Adipocyte (in vitro differentiated cells): ENCODE measurements at places on chromosomes 7 and 10.
A peak's percentile ranks its signal among the peaks of the same experiment; 100 is the strongest.

GRCh38 chr7:21771266-21771665, 174.4 kb downstream of the CDCA7L start:
- DNase-seq = no peak

- DNase-seq = no peak
Measured at GRCh38 chr10:118457824-118458428, 115.8 kb upstream of the FAM204A start.

GRCh38 chr7:95397381-95397780, 1.2 kb upstream of the PON3 start:
- DNase-seq = no peak

DNA sequence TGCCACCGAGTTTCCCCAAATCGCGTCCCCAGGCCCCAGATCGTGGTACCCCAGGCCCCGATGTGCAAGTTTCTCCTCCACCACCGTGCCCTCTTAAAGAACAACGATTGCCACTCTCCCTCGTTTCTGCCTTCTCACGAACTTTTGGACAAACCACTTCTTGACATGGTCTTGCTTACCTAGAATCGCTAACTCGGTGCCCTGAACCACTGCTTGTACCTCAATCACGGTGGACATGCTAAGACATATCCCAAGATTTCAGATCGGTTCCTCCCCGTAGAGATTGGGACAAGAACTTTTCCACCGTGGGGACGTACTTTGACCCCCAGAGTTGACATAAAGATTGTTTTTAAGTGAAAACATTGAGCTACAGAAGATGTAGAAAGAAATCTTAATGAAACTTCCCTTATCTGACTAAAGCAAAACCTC, 477 bp upstream of the ZC3HAV1 start:
- DNase-seq = no peak

DNA sequence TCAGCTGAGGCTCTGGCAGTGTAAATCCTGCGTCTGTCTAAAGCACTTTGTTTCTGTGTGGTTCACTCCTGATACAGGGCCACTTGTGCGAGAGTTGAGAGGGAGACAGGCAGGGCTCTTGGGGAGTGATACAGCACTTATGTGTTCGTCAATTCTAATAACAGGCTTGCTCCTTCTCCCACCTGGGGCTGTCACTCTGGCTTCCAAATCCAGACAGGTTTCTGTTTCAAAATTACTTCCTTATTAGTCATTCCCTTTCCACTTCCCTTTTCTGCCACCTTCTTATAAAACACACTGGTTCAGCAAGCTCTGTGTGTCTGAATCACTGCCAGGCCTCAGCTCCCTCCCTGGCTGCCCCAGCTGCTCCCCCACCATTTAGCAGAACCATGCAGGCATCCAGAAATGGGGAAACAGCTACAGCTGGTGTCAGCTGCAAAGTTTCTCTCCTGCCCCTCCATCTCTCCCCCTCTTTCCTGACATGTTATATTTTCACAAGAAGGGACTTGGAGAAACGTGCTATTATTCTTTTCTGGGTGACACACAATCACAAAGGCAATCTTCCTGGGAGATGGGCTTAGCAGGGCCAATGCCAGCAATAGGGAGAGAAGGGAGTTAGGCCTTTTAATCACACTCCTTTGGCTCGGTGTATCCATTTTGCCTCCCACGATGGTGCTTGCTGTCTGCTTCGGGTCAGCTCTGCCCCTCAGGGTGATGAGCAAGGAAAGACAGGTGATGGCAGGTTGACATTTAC, 58.4 kb upstream of the ZNRF2 start:
- DNase-seq = peak; percentile 7

DNA sequence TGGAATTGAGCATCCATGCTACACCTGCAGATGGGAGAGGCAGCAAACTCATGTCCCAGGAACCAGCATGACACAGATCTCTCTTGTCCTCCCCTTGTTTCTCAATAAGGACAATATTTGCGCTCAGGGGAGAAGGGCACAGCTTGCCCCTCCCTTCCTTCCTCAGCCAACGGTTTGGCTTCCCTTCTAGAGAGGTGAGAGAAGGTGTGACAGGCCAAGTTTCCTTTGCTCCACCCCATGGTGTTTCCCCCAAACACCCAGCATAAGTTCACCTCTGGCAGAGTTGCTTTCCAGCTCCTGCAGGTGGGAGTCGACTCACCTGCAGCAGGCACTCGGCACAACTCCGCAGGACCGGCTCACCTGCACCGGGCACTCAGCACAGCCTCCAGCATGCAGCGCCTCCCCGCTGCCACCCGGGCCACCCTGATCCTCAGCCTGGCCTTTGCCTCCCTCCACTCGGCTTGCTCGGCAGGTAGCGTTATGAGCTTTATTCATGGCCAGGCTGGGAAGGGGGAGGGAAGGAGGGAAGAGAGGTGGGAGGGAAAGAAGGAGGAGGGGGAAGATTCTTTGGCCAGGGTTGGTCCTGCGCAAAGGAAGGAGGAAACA, at the start of the genes ATP6V0A4 and TMEM213:
TSS of gene ATP6V0A4 (minus strand) at position 482 of the 606 bp plus-strand sequence. CDS start 26,949 bp downstream, outside the sequence.
TSS of gene TMEM213 (plus strand) at position 280 of the 606 bp plus-strand sequence. CDS start at position 391, 111 bp downstream.
- no peak for DNase-seq

DNA sequence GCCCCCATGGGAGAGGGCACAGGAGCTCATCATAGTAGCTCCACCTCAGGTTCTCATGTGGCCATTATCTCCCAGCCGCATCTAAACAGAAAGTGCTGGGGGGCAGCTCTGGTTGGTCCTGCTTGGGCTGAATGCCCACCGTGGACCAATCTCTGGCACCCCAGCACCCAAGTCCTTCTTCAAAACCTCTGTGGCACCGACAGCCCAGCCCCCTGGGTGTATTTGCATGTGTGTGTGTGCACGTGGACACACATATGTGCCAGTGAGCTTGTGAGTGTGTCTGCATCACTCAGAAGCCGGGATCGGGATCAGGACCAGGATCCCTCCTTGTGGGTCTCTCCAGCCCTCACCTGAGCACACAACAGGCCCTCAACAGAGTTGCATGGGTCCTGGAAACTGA, 68.2 kb downstream of the ALOX5 start:
- DNase-seq = no peak

- DNase-seq = no peak
Measured at GRCh38 chr10:43728425-43728824, 79.7 kb upstream of the ZNF32 start.

- peak; percentile 29 for DNase-seq
Measured at GRCh38 chr10:18523025-18523424, 128.4 kb downstream of the NSUN6 start.

- no peak for DNase-seq
Measured at GRCh38 chr7:115183431-115184057, 261.6 kb downstream of the MDFIC start.

DNA sequence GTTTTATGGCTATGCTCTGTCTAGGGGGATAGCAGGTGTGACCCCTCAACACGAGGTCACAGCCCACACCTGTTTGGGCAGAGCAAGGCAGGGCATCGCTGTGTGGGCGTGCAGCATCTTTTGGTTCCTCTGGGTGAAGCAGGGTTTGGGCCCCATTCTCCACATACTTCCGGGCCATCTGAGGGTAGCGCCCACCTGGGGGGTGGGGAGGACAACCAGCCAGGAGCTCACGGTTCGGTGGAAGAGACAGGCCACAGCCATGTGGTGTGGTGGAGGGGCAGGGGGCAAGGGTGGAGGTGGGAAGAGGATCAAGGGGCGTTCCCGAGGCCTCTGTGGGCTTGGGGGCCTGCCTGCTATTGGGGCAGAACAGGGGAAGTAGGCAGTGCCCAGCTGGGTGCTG, 2.4 kb downstream of the SH2B2 start:
- no peak for DNase-seq

DNA sequence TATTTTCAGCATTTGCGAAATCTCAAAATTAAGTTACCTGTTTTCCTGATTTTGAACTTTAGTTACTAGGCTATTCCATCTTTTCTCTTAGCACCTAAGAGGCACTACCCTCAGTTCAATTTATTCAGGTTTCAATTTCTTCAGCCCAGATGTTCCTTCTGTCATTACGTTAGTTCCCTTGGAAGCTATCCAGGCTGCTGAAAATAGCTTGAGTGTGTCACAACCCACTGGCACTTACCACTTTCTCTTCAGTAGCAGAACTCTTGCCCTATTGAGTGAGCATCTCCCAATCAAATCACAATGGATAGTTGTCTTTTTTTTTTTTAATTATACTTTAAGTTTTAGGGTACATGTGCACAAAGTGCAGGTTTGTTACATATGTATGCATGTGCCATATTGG, 332.7 kb upstream of the LRGUK start:
- DNase-seq = peak; percentile 41

DNA sequence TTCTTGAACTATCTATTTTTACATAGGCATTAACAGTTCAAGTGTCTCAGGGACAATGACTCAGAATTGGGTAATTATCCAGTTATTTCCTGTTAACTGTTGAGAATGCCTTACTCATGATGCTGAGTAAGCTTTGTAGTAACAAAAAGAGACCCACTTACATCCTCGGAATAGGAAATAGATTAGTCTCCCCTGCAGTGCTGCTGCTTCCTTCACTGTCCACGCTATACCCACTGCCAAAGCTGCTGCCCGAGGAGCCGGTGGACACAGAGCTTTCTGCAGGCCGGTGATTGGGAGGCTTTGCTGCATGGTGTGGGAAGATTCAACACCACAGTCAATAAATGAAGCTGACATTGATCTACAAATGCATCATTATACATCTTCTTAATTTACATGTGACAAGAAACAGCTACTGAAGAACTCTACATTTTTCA, 357.1 kb downstream of the PCLO start:
- peak; percentile 73 for DNase-seq

- DNase-seq = no peak
Measured at GRCh38 chr7:1938788-1939433, 268.8 kb downstream of the ELFN1 start.

- peak; percentile 26 for DNase-seq
Measured at GRCh38 chr10:43981232-43981631, 332.6 kb upstream of the ZNF32 start.

DNA sequence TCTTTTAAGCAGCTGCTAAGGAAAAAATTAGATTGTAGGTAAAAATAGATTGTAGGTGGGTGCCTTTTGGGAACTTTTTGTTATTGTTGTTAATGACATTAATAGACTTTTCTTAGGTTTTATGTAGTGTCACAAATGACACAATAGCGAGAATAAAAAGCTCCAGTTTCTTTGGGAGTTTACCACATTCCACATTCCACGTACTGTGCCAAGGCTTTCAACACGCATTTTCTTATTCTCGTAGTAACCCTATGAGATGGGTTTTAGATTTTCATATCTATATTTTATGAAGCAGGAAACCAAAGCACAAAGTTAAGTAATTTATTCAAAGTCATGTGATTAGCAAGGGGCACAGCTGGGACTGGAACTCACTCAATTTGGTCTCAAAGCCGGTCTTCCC, 103.8 kb downstream of the XRCC2 start:
- DNase-seq = no peak

- DNase-seq = no peak
Measured at GRCh38 chr7:152093717-152094116, 68.2 kb downstream of the GALNT11 start.

DNA sequence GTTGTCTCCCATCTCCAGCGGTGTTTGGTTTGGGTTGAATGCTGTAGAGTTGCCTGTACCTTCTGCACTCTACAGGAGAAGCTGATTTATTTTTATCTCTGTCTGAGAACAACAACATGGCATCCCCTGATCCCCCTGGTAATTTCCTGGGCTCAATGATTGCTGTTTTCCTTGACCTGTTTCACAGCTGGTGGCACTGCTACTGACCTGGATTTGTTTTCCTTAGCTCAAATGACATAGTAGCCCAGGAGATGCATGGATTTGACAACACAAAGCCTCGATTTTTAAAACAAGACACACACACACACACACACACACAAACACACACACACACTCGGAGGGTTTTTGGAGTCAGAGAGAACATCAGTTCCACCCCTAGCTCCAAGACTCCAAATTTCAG, 301.6 kb downstream of the NRG3 start:
- DNase-seq = no peak

- peak; percentile 70 for DNase-seq
Measured at GRCh38 chr7:5417106-5418071, 6.2 kb downstream of the TNRC18 start.

DNA sequence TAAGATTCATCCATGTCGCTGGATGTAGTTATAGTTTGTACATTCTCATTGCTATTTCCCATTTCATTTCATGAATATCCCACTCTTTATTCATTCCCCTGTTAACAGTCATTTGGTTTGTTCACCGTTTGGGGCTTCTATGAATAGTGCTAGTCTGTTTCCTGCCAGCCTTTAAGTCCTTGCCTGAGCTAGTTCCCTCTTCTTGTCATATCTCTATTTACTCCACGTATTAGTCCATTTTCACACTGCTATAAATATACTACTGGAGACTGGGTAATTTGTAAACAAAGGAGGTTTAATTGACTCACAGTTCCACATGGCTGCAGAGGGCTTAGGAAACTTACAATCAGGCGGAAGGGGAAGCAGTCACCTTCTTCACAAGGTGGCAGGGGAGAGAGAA, 56.2 kb downstream of the PLCE1 start:
- no peak for DNase-seq

- no peak for DNase-seq
Measured at GRCh38 chr7:25913598-25914224, 238.3 kb upstream of the NFE2L3 start.

GRCh38 chr10:31467791-31468535, 148.9 kb downstream of the ZEB1 start:
- DNase-seq = no peak

- DNase-seq = no peak
Measured at GRCh38 chr7:46449743-46450142, 528.7 kb upstream of the IGFBP3 start.

DNA sequence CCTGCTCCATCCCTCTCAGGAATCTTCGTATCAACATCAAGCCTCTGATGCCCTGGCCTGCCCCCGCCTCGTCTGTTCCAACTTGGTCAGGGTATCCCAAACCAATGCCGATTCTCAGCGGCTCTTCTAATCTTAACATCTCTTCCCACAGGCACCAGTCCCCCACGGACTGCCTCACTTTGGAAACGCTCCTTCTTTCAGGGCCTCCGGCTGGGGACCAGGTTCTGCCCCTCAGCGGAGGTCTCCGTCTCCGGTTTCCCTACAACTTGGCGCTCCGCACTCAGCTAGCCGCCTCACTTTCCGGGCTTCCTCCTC, 488 bp downstream of the ABCF2 start:
- DNase-seq = no peak

DNA sequence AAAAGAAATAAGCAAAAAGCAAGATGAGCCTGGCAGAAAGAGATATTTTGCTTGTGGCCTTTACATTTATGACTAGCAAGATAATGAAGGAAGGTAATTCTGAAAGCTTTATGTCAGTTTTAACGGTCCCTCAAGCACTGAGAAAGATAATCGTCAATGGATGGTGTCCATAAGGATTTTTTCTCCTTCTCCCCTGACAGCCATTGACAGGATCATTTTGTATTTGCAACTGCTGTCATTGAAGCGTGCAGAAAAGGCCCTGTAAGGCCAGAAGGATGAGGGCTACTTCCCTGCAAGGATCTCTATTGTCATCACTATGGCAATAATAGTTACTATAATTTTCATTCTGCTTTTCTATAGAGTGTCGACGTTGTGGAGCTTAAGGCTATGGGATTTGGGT, 994 bp upstream of the LRGUK start:
- DNase-seq = no peak

DNA sequence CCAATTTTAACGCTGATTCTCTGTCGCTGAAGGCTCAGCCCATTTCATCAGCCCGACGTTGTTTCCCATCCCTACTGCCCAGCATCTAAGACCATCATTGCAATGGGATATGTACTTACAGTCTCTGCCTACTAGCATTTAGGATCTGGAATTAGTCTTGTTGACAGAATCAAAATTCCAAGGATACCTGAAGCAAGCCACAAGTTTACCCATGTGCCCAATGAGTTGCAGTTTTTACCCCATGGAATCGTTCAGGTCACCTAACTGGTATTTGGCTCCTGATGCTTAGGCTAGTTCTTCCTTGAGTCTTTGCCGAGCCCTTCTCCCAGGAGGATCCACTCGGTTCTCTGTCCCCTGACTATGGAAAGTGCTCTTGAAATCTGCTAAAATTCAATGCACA, 276.8 kb downstream of the DNAJB9 start:
- no peak for DNase-seq
